Eye (tissue), 1 donor: ENCODE measurements at places on chromosomes 6 and 20.
A peak's percentile ranks its signal among the peaks of the same experiment; 100 is the strongest.

DNA sequence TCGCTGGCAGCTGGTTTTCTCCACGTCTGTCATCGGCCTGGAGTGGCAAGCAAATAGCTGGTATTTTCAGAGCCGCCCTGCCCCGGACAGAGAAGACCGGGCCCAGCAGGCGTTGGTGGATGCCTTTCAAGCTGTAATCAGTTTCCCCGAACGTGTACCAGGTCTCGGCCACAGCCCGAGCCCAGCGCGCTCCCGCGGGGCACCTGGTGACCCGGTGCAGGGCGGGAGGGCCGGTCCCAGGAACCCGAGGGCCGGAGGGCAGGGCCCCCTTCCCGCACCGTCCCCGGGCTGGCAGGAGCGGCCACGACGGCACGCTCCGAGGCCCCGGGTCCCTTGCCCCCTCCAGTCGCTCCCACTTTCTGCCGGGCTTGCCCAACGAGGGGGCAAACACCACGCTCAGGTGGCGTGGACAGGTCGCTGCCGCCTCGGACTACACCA, 348 bp upstream of the PYGB start:
- peak; percentile 82 for DNase-seq

DNA sequence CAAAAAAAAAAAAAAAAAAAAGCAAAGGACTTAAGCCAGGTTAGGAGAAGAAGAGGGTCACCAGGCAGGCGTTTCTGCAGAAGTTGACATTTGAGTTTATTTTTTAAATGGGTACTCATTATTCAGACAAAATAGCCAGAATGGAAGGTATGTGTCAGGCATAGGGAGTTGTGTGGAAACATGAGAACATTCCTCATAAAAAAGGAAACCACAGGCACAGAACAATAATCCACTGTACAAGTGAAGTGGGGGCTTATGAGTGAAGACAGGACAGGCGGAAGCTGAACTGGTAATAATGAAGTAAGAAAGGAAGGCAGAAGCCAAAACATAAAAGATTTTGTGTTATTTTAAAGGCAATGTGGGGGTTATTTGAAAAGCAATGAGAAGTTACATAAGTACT, 104.6 kb downstream of the EPB41L2 start:
- DNase-seq = no peak

DNA sequence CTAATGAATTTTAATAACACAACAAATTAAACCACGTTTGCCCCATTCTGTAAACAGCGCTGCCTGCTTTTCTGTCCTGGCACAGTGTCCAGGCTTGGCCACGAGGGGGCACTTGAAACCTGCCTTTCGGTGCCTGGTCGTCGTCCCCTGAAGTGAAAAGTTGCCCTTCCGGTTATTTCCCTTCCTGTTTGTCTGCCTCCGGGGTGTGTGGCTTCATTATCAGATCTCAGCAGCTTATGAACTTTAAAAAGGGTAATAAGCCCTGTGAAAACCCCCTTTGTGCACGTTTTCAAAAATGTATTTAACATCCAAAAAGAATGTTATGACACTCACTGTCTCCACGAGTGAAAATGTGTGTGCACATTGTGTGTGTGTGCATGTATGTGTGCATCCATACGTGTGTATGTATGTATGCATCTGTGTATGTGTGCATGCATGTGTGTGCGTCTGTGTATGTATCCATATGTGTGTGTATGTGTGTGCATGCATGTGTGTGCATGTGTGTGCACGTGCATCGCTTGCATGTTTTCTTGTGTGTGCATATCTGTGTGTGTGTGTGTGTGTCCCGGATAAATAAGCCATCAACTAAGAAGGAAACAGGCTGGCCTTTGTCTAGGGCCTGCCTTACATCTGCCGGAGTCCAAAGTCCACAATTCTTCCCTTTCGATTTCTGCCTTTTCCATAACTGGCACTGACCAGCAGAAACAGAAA, 358.4 kb downstream of the THBS2 start:
- peak; percentile 91 for DNase-seq

DNA sequence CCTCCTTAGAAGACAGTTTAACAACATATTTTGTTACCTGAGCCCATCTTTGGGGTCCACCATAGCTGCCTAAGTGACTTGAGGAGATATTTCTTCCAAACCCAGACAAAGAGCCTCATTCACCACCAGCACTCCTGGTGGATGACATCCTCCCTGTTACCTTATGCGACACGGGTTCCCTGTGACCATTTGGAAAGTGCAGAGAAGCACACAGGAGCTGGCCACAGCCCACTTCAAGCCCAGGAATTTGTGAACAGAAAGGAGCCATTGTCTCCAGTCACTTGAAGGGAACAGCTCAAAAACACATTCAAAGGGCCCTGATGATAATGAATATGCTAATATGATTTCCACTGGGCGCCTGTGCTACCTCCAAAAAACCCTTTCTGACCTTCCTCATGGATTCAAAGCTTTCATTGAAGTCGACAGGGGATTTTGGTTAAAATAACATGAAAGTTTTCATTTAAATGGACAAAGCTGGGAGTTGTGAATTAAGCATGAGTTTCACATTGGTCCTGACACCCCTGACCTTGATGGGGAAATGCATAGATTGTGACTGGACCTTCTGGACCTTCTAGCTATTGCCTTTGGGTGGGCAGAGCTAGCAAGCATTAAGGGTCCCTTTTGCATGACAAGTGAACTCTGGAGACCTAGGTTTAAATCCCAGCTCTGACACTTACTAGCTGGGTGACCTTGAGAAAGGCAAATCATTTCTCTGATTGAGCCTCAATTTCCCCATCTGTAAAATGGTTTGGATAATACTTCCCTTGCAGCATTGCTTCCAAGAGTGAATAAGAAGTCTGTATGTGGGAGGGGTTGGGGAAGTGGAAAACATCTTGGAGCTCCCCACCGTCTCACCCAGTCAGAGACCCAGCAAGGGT, 83.3 kb upstream of the SIRPA start:
- no peak for DNase-seq

- DNase-seq = no peak
These were observed 286.1 kb downstream of the SYNE1 start for GRCh38 chr6:152351110-152351509.

DNA sequence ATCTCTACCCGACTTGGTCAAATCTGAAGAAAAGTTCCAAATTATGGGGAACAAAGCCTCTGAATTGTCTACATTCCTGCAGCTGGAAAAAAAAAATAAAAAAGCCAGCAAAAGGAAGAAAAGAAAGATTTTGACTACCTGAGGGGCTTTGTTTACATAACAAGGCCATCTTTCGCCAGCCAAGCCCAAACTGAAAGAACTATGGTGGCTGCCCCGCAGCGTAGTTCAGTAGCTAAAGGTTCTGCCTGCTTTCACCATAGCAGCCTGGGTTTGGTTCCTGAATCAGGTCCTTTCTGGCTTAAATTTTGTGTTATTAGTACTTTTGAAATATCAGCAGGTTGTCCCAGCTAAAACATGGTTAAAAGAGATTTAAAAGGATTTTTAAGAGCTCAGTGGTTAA, 35.4 kb downstream of the ZNF133 start:
- no peak for DNase-seq

- DNase-seq = peak; percentile 28
These were observed 65.6 kb upstream of the KIF13A start for GRCh38 chr6:18053078-18053477.

DNA sequence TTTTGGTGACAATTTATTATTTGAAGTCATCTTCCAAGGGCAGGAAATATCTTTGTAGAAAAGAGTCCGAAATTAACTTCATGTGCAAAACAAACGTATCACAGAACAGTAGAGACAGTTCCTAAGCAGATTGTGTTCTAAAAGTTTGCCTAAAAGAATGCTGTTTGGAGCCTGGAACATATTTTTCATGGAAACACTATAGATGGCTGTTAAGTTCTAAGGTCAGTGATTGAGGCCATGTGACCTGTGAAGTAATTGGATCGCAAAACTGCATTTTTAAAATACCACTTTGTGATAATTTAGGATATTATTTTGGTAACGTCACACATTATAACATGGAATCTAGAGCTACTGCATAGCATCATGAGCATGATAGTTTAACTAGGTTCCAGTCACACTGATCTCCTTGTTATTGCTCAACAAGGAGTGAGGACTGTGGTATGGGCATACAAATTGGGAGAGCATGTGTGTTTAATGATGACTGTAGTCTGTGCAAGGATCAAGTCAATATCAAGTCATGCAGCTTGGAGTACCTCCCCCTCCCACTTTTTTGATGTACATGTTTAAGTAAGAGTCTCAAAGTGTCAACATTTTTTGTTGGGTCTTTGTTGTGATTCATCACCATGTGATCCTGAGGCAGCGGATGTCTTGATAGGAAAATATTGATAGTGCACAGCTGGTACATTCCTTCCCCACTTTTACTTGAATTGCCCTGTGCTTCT, 609.3 kb upstream of the CITED2 start:
- DNase-seq = no peak

DNA sequence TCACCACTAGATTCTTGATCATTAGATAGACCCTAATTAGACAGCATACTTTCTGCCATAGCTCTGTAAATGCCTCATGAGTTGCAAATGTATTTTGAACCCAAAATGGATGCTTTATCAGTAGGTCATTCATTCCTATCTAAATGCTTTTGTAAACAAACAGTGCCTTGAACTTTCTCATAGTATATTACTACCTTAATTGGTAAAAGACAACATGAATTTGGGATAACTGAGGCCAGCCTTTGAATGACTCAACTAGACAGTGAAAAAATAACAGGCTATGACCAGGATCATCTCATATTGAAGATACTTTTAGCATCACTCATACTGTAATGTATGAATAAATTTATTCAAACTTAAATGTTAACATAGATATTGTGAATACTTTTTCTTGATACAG, 37.0 kb upstream of the PRL start:
- no peak for DNase-seq

DNA sequence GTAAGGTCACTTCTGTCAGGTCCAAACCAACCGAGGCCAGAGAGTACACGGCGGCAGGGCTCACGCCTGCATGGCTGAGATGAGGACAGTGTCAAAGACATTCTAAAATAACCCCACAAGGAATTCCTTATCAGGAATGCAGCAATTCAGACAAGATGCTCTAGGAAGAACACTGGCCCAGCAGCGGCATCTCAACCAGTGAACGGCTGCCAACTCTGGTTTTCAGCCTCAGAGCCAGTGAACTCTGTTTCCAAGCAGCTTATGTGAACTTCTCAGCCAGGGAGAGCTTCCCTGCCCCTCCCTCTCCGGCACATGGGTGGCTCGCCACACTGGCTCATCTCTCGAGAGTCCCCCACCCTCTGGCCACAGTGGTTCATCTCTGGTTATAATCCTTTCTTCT, 36.9 kb downstream of the KCNQ2 start:
- no peak for DNase-seq

DNA sequence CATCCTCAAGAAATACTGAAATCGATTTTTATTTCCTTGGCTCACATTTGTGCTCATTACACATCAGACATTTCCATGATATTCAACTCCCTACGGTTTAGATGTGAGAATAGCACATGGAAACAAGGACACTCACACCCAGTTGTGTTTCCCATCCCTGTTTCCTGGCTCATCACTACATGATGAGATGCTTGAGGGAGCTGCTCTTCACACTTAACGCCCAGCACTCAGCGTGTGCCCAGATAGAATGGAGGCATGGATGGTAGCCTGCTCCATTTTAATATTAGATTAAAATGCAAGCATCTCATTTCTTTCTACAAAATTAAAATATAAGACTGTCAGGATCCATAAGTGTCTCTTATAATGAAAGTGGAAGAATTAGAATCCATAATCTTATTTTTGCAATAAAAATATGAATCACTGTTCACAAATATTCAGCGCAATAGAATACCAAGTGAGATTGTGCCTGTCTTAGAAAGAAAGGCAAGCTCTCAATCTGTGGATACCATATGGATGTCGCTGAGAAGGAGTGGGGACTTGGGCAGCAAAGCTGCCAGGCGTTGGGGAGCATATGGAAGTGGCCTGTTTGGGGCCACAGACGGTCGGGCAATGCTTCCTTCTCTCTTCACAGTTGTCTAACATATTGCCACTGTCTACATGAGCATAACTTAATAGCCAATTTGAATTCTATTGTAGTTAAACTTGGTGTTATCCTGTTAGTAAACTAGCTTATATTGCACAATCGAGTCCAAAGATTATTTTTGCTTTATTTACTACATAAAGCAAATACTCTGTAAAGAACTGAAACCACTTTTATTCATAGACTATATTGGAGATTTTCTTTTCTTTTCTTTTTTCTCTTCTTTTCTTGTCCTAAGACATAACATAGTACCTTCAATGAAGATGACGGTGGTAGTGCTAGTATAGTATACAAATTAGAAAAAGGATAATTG, 206.8 kb upstream of the QKI start:
- no peak for DNase-seq

DNA sequence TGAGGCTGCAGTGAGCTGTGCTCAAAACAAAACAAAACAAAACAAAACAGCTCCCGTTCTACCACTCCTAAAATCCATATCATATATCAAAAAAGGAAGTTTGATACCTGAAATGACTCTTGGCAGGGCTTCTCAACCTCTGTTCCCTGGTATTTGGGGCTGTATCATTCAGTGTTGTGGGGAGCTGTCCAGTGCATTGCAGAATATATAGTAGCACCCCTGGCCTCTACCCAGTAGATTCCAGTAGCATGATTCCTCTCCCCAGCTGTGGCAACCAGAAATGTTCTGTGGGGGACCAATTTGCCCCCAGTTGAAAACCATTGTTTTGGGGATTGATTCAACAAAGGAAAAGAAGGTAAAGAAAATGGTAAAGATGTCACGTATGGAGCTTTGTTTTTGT, 238.9 kb downstream of the PRL start:
- no peak for DNase-seq

DNA sequence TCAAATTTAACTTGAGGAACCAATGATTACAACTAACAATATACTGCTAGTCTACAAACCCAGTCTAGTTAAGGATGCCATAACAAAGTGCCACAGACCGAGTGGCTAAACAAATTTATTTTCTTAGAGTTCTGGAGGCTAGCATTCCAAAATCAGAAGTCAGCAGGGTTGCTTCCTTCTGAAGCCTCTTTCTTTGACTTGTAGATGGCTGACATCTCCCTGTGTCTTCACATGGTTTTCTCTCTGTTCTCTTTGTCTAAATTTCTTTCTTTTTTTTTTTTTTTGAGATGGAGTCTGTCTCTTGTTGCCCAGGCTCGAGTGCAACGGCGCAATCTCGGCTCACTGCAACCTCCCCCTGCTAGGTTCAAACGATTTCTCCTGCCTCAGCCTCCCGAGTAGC, 56.1 kb downstream of the NCOA3 start:
- no peak for DNase-seq

- peak; percentile 9 for DNase-seq
These were observed 168.3 kb upstream of the THEMIS start for GRCh38 chr6:128069188-128069587.

DNA sequence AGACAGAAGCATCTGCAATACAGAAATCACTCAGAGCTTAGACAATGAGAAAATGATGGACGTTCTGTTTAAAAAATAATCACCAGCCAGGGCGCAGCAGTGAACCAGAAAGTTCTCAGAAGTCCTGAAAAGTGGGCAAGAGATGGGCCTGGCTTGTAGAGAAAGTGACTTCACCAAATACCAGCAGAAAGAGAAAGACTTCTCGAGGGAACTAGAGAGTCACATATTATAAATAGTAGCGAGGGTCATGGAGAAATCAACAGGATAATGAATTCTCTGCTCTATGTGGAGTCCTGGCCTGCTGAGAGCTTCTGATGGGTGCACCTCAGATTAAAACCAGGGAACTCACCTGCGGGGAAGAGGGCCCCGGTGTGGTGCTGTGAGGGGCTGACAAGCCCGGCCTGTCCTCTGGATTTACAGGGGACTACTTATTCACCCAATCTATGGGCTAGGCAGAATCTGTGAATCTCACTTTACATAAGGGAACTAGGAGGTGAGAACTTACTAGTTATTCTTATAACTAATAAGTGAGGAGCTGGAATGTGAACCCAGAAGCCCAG, 5.6 kb upstream of the RAMACL start:
- DNase-seq = no peak
